Non-pigmented ciliary epithelial cell (primary cell): ENCODE measurements at places on chromosomes 1 and 21.
A peak's percentile ranks its signal among the peaks of the same experiment; 100 is the strongest.

DNA sequence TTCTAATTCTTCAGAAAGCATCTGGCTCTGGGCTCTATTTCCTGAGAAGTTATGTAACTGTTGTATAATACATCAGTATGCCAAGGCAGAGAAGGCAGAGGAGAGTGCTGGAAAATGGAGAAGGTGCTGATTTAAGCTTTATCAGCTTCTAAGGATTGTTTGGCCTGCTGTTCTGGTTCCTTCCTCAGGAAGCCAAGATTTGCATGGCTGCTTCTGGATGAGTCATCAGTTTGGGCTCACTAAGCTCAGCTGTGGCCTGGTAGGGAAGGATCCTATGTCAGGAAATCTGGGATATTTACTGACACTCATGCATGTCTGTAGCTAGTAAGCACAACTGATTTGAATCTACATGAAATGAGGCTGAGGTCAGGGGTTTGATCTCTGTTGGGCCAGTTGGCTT, 73.2 kb upstream of the ADGRL4 start:
- DNase-seq = peak; percentile 84

GRCh38 chr1:30328401-30329262, 394.8 kb downstream of the MATN1 start:
- DNase-seq = no peak

GRCh38 chr1:154664331-154665002, 56.5 kb upstream of the ADAR start:
- DNase-seq = no peak

GRCh38 chr1:116988908-116989307, 12.7 kb upstream of the CD101 start:
- DNase-seq = no peak

GRCh38 chr1:94143809-94144176, 22.8 kb upstream of the ABCA4 start:
- DNase-seq = no peak

DNA sequence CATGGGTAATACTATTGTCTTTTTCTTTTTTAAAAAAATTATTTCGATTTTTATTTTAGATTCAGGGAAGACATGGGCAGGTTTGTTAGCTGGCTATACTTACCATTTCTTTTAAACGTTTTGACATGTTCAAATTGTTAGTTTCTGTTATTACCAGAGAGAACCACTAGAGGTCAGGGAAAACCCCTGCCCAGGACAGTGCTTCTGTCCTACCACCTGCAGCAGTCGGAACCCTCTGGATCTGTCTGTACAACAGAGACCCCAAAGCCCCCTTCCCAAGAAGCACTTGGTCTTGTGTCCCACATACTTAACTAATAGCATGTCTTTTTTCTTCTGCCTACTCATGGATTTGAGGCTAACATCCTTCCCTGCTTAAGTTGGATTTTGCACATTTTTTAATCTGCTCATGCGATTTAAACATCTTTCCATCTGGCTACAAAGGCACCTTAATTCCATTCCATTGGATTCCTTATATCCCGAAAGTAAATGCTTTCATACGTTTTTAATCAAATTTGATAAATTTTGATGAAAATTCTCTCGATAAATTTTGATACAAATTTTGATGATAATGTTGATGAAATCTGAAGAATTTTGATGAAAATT, 10.0 kb upstream of the C1orf115 start:
- no peak for DNase-seq

GRCh38 chr1:39091845-39092645, 65.9 kb downstream of the NDUFS5 start:
- no peak for DNase-seq

DNA sequence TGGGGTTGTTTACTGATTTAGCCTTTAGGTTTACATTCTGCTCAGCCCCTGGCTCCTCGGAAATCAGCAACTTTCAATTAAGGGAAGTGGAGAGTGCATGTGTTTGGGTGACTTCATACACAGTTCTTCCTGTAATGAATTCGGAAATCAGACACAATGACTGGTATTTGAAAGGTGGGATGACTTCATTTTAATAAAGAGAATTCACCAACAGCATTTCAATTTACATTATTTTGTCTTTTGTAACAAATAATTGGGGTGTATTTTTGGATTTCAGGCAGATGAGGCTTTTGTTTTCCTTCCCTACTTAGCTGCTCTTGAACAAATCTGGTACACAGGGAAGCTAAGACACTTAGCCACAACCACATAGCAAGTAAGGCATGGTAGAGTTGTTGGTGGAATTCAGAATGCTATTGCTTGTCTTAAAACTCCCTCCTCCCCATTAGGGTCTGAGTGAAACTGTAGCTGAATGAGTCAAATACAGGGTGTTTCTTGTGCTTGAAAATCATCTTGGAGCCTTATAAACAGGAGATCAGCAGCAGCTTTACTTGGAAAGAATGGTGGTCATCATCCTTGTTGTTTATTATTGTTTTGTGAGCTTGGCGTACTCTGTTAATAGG, 917 bp downstream of the STX12 start:
- DNase-seq = no peak

GRCh38 chr21:17455451-17455850, 57.4 kb upstream of the CXADR start:
- no peak for DNase-seq

GRCh38 chr1:46485564-46486431, 3.8 kb upstream of the DMBX1 start:
- DNase-seq = no peak

DNA sequence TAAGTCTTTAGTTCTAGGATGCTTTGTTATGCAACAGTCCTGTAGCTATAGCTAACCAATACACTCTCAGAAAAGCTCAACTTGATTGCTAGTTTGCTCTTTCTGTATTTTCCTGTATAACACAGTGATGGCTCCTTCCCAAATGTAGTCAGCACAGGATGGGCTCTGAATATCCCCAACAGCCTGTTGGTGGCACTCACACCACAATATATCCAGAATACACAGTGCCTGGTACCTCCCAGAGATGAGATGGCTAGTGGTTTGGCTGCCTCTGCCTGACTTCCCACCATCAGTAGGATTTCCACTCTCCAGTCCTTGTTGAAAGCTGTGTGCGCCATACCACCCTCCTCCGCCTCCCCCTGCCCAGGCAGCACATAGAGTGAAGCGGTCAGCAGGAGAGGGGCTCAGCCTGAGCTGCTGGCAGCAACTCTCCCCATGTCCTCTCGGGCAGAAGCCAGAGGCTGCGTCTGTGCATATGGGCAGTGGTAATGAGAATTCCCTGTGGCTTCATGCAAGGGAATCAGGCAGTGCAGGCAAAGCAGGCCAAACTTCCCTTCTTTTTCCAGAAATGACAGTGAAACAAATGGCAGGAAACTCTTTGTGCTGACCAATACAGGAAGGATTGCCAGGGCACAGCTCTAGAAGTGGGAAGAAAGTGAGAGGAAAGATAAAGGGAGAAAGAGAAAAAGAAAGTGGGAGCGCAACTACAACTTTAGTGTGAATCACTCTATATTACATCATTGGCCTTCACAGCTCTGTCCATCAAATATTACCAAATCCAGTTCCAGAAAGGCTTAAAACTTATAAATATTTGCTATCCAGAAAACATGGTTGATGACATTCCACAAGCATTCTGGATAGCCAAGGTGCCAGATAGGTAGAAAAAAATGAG, 49.7 kb downstream of the LMX1A start:
- DNase-seq = no peak
